ENCODE measurements at places on chromosomes 7 and 10.

DNA sequence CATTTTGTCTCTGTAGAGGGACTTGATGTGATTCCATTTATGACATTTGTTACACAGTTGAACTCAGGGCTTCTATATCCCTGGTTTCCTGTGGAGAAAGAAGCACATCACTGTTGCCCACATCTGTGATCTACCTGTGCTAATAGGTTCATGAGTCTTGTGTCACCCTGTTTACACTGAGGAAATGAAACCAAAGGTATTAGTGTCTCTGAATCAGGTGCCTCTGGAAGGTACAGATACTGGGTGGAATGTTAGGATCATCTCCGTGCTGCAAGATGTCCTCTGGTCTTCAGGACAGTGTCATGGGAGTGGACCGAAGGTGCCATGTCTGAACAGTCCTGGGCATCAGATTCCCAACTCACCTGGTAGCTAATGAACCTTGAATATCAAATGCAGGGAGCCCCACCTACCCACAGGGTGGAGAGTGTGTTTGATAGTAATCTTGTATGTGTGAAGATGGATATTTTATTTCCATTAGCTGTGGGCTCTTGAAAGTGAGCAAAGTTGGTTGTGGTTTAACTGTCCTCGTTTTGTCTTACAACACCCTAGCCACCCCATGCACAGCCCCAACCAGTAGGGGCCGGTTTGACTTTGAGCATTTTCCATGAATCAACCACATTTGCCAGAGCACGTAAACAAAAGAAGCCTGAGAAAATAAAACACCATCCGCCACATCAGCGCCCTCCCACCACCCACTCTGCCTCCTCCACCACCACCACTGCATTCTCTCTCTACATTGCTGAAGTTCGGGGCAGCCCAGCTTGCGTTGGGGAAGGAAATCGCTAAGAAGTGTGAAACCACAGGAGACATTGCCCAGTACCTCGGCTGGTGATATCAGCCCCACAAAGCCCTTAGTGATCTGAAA, 40.7 kb downstream of the TARP start:
- DNase-seq: no peak

- DNase-seq: no peak
Observed at GRCh38 chr10:77628906-77629730, 8.5 kb downstream of the KCNMA1 start.

GRCh38 chr10:3654980-3655379, 130.0 kb downstream of the KLF6 start:
- no peak for DNase-seq

GRCh38 chr7:13841284-13841683, 148.2 kb downstream of the ETV1 start:
- DNase-seq: no peak
